Lower lobe of right lung (tissue), 2 donors: ENCODE measurements at places on chromosomes 3 and 15.
A peak's percentile ranks its signal among the peaks of the same experiment; 100 is the strongest.

DNA sequence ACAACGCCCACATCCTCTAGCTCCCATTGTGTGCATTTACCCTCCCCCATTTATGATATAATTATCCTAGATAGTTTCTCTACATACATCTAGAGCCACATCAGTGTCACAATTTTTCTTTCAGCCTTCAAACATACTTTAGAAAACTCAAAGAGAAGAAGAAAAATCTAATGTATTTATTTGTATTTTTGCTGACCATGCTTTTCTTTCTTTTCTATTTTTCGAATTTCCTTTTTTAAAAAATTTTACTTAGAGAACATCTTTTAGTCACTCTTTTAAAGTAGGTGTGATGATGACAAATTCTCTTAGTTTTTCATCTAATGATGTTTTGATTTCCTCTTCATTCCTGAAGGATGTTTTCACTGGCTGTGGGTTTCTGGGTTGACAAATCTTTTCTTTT is 117.0 kb upstream of the CHL1 start:
- DNase-seq = no peak

DNA sequence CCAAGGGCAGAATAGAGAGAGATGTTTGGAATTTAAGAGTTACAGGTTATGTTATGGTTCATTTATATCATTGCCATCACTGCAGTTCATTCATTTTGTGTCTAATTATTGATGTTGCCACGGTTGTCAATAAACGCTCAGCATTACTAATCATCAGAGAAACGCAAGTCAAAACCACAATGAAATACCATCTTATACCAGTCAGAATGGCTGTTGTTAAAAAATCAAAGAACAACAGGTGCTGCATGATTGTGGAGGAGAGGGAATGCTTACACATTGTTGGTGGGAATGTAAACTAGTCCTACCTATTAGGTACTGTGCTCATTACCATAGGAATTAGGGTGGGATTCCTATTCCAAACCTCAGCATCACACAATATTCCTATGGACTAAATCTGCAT is 350.5 kb downstream of the TIGIT start:
- no peak for DNase-seq

DNA sequence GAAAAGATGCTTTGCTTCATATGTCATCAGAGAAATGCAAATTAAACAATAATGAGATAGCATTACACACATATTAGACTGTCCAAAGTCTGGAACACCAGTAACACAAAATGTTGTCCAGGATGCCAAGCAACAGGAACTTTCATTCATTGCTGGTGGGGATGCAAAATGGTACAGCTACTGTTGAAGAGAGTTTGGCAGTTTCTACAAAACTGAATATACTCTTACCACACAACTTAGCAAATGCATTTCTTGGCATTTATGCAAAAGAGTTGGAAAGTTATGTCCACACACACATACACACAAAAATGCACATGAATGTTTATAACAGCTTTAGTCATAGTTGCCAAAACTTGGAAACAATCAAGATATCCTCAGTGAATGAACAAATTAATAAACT is 195.2 kb upstream of the MME start:
- DNase-seq = no peak

DNA sequence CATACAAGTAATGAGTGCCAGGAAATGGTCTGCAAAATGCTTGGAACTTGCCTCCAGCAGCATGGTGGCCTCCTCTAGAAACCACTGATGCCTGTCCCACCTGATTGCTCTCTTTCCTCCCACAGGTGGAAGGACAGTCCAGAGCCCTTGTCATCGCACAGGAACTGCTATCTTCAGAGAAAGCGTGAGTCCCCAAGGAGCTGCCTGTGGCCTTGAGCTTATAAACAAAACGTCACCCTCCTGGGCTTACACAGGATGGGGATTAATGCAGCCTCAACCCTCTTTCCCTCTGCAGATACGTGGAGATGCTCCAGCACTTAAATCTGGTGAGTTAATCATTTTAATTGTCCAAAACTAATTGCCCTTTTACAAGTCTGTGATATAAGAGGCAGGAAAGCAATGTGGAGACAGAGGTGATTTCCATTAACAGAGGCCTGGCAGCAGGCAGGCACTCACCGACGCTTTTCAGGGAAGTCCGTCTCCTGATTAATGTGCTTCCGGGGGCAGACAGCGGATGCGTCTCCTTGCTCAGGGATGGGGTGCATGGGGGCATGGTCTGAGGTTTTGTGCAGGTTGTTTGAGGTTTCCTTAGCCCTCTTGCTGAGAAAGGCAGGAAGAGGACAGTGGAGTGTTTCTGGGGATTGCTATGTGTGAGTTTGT is 61.8 kb downstream of the FGD5 start:
- DNase-seq = no peak

- DNase-seq = no peak
Observed at GRCh38 chr3:52880474-52880873, 16.9 kb downstream of the STIMATE start.

GRCh38 chr3:149207475-149207874 is 14.2 kb downstream of the CP start:
- no peak for DNase-seq

- no peak for DNase-seq
Observed at GRCh38 chr3:171284308-171285075, 175.7 kb downstream of the TNIK start.

- no peak for DNase-seq
Observed at GRCh38 chr3:135148398-135149020, 353.4 kb downstream of the EPHB1 start.

DNA sequence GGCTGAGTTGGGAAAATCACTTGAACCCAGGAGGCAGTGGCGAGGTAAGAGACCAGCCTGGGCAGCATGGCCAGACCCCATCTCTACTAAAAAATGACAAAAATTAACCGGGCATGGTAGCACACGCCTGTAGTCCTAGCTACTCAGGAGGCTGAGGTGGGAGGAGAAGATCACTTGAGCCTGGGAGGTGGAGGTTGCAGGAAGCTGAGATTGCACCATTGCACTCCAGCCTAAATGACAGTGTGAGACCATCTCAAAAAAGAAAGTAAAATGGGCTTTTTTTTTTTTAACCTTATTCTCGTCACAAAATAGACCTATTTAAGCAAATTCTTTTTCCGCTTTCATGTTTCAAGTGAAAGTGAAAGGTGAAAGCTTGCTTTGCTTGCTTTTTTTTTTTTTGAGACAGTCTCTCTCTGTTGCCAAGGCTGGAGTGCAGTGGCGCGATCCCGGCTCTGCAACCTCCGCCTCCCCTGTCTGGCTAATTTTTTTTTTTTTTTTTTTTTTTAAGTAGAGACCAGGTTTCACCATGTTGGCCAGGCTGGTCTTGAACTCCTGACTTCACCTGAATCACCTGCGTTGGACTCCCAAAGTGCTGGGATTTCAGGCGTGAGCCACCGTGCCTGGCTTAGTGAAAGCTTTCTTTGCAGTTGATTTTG is 3.6 kb downstream of the PDIA3 start:
- peak; percentile 51 for DNase-seq

GRCh38 chr3:13063225-13063624 is 10.0 kb downstream of the IQSEC1 start:
- DNase-seq = no peak

DNA sequence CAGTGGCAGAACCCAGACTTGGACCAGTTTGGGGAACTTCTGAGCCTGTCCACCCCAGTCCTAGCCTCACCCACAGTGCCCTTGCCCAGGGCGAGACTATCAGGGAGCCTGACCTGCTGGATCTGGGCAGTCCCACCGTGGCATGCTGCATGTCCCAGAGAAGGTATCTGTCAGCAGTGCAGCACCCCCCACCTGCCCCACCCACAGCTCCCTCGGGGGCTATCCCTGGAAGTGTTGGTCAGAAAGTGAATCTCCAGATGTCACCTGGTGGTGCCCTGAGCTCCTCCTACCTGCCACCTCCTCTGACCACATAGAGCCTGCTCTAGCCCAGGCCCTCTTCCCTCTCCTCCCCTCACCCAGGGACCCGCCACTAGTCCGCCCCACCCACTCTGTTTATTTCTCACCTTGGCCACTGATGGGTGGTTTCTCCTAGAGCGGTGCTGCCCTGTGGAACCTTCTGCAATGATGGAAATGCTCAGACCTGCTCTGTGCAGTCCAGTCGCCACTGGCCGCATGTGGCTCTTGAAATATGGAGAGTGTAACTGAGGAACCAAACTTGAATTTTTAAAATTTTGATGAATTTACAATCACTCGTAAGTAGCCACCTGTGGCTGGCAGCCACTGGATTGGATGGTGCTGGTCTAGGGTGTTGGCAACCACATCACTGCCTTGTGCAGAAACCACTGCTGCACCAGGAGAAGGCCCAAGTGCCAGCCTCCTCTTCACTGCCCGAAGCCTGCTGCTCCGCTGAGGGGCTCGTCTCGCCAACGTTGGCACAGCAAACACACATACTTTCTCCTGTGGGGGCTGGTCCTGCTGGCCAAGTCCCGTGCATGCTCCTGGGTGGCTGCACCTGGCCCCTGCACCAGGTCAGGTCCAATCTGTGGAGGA is 13.1 kb downstream of the HDAC11 start:
- DNase-seq = peak; percentile 41

DNA sequence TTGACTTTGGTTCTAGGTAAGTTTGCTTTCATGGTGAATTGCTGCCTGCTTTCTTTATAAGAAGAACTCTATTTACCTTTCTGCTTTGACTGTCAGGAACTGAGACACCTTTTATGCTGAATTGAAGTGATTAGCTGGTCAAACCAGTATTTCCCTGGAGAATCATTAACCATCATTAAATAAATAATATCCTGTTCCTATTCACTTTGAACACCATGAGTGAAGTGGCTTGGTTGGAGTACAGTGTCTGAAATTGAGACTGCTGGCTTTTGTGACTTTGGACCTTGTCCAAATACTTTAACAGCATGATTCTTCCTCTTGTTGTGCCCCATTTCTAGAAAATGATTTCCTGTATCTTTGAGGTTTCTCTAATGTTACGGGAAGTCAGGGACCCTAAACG is 5.6 kb upstream of the TMEM62 start:
- no peak for DNase-seq

- no peak for DNase-seq
Observed at GRCh38 chr3:142794508-142794907, 70.7 kb downstream of the TRPC1 start.

GRCh38 chr3:81308306-81308705 is 453.1 kb downstream of the GBE1 start:
- no peak for DNase-seq

DNA sequence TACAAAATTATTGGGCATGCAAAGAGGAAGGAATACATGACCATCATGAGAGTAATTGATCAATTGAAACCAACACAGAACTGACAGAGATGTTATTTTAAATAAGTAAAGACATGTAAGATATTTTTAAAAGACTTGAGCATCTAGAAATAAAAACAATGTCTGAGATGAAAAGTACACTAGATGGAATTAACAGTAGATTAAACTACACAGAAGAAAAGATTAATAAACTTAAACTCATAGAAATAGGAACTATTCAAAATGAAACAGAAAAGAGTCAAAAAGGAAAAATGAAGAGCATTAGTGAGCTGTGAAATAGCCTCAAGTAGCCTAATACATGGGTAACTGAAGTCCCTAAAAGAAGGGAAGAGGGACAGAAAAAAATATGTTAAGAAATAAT is 8.5 kb upstream of the ARF4 start:
- DNase-seq = no peak

- DNase-seq = no peak
Observed at GRCh38 chr15:79994615-79995014, 23.6 kb upstream of the BCL2A1 start.

DNA sequence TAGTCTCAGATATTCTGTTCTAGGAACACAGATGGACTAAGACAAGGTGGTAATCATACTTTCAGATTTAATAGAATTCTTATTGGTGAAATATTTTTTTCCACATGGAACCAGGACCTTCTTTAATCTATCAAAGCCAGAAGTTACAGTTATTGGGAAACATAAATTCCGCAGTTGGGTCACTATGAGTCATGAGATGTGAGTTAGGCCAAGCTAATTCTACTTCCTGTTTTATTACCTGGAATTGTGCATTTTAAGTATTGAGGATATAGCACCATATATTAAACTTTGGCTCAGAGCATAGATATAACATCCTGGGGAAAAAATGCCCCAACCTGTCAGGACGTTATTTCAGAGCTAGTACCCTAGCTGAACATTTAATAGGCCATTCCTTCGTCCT is 96.4 kb upstream of the P3H2 start:
- DNase-seq = no peak

GRCh38 chr3:32195995-32196540 is 42.4 kb upstream of the CMTM8 start:
- no peak for DNase-seq

GRCh38 chr3:22349215-22349851 is 598.3 kb upstream of the ZNF385D start:
- no peak for DNase-seq

DNA sequence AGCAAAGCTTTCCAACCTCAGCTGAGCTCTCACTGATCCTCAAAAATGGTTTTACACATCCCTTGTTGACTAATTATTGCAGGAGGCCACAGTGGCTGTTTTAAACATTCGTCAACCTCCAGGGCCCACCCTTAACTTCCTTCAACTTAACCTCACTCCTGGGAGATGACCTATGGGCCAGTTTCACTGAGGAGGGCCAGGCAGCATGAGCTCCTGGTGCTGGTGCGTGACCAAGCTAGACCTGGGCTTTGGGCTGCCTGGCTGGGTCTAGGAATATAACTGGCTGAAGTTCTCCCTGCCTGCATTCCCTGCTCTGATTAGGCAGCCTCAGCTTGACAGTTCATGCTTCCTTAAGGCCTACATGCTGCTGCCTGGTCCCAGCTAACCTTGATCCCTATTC is 273.7 kb upstream of the ATP11B start:
- no peak for DNase-seq

- no peak for DNase-seq
Observed at GRCh38 chr3:64411101-64411500, 185.8 kb upstream of the PRICKLE2 start.

- no peak for DNase-seq
Observed at GRCh38 chr15:35698966-35699575, 153.1 kb upstream of the DPH6 start.

DNA sequence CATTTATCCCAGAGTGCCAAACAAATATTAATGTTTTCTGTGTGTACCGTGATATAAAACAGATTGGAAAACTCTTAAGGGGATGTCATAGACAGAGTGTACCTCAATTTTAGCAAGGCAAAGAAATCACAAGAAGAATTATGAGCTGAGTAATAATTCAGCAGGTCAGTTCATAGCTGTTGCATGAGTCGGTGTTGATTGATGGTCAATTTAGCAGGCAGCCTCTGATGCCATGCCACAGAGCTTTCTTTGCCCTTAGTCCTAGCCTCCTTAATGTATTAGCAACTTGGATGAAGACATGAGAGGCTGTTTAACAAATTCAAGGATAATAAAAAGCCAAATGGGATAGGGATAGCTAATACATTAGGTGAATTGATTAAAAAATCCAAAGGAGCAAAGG is 6.8 kb downstream of the SLC35A5 start:
- no peak for DNase-seq

- DNase-seq = no peak
Observed at GRCh38 chr3:129006864-129007263, 5.8 kb downstream of the EFCC1 start.

GRCh38 chr3:69181592-69182211 is 59.3 kb upstream of the LMOD3 start:
- DNase-seq = no peak

GRCh38 chr15:57452090-57452754 is 75.9 kb downstream of the CGNL1 start:
- no peak for DNase-seq
